Activated T-helper 1 cell treated with Interleukin-2 at 50 U/mL for 16 hours (primary cell): ENCODE measurements at places on chromosomes 1 and 21.

- no peak for DNase-seq
Observed at GRCh38 chr1:219433496-219434131, 179.3 kb downstream of the ZC3H11B start.

DNA sequence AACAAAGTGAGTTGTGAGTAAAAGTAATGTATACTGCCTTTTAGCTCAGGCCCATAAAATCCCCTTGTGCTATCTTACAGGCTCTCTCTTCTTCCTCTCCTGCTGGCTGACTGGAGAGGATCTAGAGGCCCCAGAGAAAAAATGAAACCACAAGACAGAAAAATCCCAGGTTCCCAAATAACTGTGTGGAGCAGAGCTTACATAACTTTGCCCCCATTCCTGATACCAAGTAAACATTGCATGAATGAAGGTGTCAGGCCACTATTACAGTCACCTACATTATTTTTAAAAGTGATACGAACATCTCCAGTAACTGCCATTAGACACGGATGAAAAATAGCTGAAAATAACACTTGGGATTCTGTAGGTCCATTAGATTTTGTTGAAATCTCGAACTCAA, 386.0 kb upstream of the NR5A2 start:
- no peak for DNase-seq

GRCh38 chr1:221234791-221235190, 355.5 kb downstream of the HLX start:
- DNase-seq = no peak

- DNase-seq = peak; percentile 30
Observed at GRCh38 chr1:54121482-54122134, 31.2 kb downstream of the CDCP2 start.

GRCh38 chr1:17196496-17197185, 8.3 kb upstream of the PADI1 start:
- no peak for DNase-seq
